ENCODE measurements at places on chromosomes 12 and 14. TPM values are rescaled to one million over a fixed set of nuclear protein-coding genes. Genes with fewer than 3 reads are reported as not detected.

CLEC14A gene
- 2.7 TPM for total RNA-seq

CEBPE gene
- not detected for total RNA-seq

SPATA7 gene
- 5.8 TPM for total RNA-seq

PMEL gene
- 0.58 TPM for total RNA-seq

PAX9 gene
- total RNA-seq: 0.35 TPM

ADAM21 gene
- total RNA-seq: 0.86 TPM

Measured in myometrial cell (primary cell).